A172 (cell line): ENCODE measurements at places on chromosomes 13 and 19. TPM values are rescaled to one million over a fixed set of nuclear protein-coding genes. Genes with fewer than 3 reads are reported as not detected.

Gene CYP2S1
- total RNA-seq, result 1.4 and 9.2 TPM in 2 replicates

Gene VSTM2B
- not detected in 2 replicates for total RNA-seq

Gene ZNF534
- total RNA-seq, result not detected in 2 replicates

Gene RTBDN
- 3.4 TPM in 1 of 2 replicates, not detected in the other for total RNA-seq

Gene SMIM24
- total RNA-seq, result not detected in 2 replicates

Gene TMEM255B
- 1.8 and 2.3 TPM in 2 replicates for total RNA-seq

Gene PLPPR3
- total RNA-seq, result 7.5 and 12.7 TPM in 2 replicates

Gene CD79A
- not detected in 2 replicates for total RNA-seq

Gene TNNT1
- total RNA-seq, result 467 and 500 TPM in 2 replicates

Gene MATK
- 0.05 and 0.78 TPM in 2 replicates for total RNA-seq

Gene GYS1
- 14.1 and 18.2 TPM in 2 replicates for total RNA-seq

Gene CEACAM5
- total RNA-seq, result not detected in 2 replicates

Gene TSHZ3
- 4.7 and 5.6 TPM in 2 replicates for total RNA-seq

Gene C19orf47
- 6.5 and 11.0 TPM in 2 replicates for total RNA-seq

Gene SLC6A16
- not detected in 2 replicates for total RNA-seq

Gene MCF2L
- 12.4 and 14.1 TPM in 2 replicates for total RNA-seq

Gene KLF1
- not detected in 2 replicates for total RNA-seq

Gene AP2S1
- 141 and 186 TPM in 2 replicates for total RNA-seq

Gene LYPD3
- total RNA-seq, result 0.43 TPM in 1 of 2 replicates, not detected in the other

Gene COX7A1
- total RNA-seq, result not detected in 2 replicates

Gene METTL21C
- not detected in 2 replicates for total RNA-seq

Gene MRI1
- total RNA-seq, result 19.2 and 26.9 TPM in 2 replicates

Gene RHPN2
- total RNA-seq, result 17.4 and 23.0 TPM in 2 replicates

Gene DNAJC3
- total RNA-seq, result 35.9 and 39.0 TPM in 2 replicates

Gene COG3
- total RNA-seq, result 13.7 and 16.9 TPM in 2 replicates

Gene SULT2A1
- total RNA-seq, result not detected in 2 replicates

Gene KLK5
- total RNA-seq, result not detected in 2 replicates

Gene WDR88
- total RNA-seq, result not detected in 2 replicates

Gene MBD3L3
- total RNA-seq, result not detected in 2 replicates
